Right ventricle myocardium inferior (tissue), 1 donor: ENCODE measurements at places on chromosomes 2 and 18.

DNA sequence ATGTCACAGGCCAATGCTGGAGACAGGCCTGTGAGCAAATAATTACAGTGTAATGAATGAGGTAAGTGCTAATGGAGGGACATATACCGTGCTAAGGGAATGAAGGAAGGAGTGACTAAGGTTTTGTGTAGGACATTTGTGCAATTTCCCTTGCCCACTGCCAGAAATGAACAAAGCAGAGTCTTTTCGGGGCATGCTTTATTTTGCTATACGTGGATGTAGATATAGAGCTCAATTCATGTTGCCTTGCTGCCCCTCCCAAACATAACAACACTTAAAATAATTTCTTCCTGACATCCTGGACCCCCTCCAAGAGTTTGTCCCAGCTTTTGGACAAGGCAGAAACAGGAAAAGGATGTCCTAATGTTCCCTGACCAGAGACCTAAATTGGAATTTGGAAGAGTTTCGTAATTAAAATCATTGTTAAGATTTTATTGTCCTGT lies 23.7 kb upstream of the CD28 start:
- no peak for DNase-seq

DNA sequence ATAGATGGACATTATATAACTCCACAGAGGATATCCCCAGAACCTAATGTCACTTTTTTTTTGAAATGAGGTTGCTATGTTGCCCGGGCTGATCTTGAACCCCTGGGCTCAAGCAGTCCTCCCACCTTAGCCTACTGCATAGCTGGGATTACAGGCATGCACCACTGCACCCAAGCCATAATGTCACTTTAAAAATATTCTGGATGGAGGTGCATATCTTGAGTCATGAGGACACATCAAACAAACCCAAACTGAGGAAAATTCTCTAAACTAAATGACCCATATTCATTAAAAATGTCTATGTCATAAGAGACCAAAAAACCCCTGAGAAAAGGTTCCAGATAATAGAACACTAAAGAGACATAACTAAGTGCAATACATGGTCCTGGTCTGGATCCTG lies 36.3 kb downstream of the OSGEPL1 start:
- DNase-seq: no peak

DNA sequence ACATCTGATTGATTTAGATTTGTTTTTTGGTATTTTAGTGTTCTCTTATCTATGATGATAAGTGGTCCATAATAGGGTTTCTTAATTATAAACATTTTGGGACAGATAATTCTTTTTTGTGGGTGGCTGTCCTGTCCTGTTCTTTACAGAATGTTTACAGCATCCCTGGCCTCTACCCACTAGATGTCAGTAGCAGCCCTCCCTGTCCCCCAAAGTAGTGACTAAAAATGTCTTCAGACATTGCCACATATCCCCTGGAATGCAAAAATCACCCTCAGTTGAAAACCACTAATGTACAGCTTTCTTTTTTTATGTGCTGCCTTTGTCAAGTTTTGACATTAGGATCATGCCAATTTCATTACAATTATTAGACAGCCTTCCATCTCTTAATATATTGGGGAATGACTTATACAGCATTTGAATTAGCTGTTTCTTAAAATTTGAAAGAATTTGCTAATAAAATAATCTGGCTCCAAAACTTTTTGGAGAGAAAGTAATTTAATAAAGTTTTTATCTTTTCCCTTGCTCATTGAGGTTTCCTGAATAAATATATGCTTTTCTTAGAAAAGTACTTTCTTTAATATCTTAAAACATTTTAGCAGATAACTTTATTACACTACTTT lies 19.5 kb downstream of the WIPF1 start:
- DNase-seq: no peak

- DNase-seq: no peak
These were observed 8.9 kb downstream of the MAPRE2 start for GRCh38 chr18:35050028-35050546.

DNA sequence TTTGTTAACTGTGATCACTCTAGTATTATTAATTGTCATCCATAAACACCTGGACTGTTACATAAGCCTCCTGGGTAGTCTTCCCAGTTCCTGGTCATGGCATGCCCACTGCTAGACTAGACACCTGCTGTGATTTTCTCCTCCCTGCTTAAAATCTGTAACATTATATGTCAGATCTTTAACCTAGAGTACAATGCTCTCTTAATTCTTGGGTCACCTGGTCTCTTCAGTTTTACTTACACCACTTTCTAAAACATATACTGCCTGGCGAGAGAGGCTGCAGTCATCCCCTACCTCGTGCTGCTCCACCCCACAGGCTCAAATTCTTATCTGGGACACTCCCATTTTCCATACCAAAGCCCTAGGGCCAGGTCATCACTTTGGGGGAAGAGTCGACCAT lies 161.3 kb downstream of the CDH2 start:
- no peak for DNase-seq

- DNase-seq: no peak
These were observed 122.8 kb upstream of the PXDN start for GRCh38 chr2:1867141-1867540.

DNA sequence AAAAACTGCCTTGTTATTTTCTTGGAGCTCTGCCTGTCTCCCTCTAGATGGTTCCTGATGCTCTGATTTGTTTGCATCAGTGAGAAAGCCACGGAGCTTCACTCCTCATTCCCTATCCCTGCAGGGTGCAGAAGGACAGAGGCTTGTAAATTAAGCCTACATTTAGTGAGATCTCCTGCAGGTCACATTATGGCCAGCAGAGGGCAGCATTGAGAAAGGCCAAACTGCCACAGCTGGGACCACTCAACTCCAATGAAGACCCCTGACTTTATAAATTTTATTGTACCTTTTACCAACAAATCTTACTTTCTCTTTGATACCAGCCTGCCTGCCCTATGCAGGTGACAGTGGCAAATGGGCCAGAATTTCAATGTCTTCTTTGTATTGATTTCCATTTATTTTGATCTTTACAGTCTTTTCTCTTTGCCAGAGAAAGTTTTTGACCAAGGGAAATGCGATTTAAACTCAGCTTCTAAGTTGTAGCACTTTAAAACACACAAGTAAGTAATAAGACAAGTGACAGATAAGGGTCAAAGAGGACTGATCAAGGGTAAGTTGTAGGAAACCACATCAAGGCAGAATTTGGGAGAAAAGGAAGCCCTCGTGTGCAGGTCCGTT lies 1029.1 kb upstream of the KLHL29 start:
- no peak for DNase-seq

- DNase-seq: no peak
These were observed 52.4 kb upstream of the ATP8B1 start for GRCh38 chr18:57855551-57855950.

DNA sequence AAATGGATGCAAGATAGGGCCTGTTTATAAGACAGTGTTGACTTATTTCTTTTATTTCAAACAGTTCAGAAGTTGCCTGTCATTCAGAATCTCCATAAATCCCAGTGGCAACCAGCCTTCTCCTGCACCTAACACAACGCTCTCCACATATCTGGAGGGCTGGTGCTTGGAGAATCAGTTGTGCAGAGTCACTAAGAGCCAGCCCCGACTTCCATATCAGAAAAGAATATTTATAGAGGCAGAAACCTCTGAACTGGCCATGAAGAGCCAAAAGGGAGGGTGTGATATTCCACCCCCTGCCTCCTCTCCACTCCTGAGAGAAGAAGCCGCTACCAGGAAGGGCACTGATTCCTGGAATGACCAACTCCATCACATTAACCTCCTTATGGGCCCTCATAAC lies 34.0 kb upstream of the B4GALT6 start:
- DNase-seq: no peak

GRCh38 chr2:41410011-41410410 lies 637.8 kb upstream of the PKDCC start:
- DNase-seq: no peak

GRCh38 chr18:13989199-13989598 lies 73.9 kb upstream of the MC2R start:
- DNase-seq: no peak

GRCh38 chr18:55381277-55381676 lies 206.7 kb downstream of the TCF4 start:
- no peak for DNase-seq

DNA sequence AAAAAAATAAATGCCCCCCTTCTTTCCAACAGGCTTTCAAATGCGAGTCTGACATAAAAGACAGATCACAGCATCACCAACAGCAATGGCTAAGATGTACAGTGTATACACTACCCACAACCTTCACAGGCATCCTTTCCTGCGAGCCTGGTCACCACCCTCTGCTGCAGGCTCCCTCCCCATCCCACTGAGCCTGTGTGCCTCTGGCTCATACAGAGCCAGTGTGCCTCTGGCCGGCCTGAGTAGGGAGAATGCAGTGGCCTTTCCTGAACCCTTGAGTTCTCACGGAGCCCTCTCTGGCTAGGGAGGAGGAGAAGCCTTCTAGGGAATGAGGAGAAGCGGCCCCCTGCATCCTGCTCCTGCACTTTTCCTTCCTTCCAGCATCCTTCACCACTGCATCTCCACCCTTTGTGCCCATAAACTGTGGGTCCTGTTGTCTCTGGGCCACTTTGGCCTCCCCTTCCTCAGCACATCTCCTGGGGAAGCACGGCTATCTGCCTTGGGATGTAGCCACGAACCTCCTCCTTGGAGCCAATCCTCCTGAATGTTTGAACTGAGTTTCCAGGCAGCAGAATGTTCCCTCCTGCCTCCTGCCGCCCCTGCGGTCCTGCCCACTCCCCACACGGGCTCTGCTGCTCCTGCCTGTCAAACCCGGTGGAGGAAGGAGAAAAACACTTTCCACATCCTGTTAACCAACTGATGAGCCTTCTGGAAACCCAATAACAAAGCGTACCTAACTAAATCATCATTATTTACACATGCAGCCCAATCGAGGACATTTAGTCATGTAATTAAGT lies 22.5 kb downstream of the GYPC start:
- DNase-seq: no peak

DNA sequence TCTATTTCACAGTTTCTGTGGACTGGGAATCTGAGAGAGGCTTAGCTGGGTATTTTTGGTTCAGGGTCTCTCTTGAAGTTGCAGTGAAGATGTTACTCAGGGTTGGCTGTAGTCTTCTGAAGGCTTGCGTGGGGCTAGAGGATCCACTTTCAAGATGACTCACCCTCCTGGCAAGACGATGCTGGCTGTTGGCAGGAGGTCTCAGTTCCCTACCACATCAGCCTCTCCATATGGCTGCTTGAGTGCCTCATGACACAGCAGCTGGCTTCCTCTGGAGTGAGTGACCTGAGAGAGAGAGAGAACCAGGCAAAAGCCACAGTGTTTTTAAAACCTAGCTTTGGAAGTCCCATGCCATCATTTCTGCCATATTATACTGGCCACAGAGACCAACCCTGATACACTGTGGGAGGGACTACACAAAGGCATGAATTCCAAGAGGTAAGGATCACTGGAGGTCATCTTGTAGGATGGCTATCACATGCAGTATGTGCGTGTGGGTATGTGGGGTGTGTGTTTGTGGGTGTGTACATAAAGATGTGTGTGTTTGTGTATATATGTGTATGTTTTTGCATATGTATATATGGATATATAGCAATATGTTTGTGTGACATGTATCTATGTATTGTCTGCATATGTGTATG lies 25.1 kb downstream of the DNPEP start:
- no peak for DNase-seq

GRCh38 chr18:63238693-63239075 lies 80.9 kb downstream of the BCL2 start:
- no peak for DNase-seq

GRCh38 chr18:58943896-58944295 lies 79.2 kb downstream of the ZNF532 start:
- no peak for DNase-seq

DNA sequence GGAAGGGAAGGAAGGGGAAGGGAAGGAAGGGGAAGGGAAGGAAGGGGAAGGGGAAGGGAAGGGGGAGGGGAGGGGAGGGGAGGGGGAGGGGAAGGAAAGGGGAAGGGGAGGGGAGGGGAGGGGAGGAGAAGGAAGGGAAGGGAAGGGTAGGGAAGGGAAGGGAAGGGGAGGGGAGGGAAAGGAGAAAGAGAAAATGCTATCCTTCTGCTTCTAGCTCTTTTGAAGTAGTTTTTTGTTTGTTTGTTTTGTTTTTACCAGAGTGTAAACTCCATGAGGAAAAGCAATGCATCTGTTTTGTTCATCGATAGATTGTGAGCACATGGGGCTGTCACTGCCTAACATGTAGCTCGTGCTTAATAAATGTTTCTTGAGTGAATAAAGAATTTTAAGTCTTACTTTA lies 1592.7 kb upstream of the ACVR2A start:
- DNase-seq: no peak

- DNase-seq: no peak
These were observed 64.1 kb downstream of the CHRNA1 start for GRCh38 chr2:174699993-174700766.

- no peak for DNase-seq
These were observed 409.0 kb downstream of the SLC4A3 start for GRCh38 chr2:220036431-220036830.

DNA sequence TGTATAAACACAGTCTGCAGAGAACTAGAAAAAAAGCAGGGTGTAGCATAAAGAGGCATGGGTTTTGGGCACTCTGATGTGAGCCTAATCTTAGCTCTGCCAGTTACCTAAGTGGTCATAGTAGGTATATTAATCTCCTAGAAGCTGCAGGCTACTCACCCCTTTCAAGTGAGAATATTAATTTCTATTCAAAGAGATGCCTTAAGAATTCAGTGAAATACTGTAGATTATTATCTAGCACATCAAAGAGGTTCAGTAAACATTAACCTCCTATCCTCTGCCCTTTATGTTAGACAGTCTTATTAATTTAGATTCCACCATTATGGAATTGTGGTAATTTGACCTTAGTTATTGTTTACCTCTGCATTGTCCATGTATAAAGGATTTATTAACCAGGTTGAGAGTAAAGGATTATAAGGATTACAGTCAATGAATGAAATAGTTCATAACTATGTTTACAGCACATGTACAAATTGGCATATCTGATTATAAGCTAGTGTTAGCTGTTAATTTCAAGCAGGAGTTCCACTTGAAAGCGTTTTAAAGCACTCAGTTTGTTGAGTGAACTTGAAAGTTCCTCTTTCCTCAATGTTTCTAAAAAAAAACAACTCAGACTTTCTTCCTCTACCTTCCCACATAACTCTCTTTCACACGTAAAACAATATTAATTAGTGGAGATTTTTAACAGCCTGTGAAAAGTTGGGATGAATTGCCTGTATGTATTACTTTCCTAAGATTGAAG lies 150.6 kb upstream of the EPC2 start:
- DNase-seq: no peak
